GM13977 (cell line): ENCODE measurements at places on chromosomes 6 and 20.

DNA sequence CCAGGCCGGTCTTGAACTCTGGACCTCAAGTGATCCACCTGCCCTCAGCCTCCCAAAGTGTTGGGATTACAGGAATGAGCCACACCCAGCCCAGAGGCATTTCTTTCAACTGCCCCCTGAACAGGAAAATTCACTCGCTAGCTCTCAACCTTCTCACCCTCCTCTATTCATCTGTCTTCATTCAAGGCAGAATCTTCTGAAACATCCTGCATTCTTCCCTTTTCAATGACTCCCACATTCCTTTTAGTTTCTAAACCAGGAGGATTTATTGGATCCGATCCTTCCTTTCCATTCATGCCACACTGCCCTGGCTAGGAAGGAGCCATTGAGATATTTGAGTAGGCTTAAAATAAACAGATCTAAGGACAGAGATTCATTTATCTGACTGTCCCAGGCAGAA, 52.9 kb downstream of the C6orf52 start:
- no peak for DNase-seq

- no peak for DNase-seq
Measured at GRCh38 chr6:150848400-150848799, 17.1 kb upstream of the MTHFD1L start.

DNA sequence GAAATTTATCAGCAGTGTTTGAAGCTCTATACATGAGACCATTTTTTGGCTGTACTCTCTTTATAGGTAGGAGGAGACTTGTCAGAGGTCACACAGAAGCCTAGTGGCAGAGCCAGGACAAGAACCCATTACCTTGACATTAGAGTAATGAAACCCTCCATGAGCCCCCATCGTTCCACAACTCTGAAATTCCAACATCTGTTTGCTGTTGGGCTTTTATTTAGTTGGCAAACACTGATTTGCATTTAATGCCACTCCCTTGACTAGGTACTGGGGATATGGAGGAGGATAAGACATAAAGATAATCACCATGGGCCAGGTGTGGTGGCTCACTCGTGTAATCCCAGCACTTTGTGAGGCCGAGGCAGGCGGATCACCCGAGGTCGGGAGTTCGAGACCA, 1.6 kb downstream of the GSS start:
- DNase-seq = no peak

DNA sequence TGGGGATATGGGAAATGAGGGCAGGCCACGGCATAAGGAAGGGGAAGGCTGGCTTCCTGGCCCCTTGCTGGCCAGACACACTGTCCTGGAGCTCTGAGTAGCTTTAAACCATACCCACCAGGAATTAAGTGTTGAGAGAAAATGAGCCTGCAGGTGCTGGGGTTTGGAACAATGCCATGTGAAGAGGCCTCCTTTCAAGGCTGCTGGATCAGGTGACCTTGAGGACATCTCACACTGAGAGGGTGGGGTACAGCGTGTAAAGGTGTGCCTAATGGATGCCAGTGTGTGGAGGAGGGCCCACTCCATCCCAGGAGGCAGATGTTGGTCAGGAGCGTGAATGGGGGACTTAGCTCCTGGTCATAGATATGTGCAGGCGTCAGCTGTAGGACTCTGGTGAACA, 74.8 kb upstream of the MLN start:
- DNase-seq = no peak

GRCh38 chr20:43983904-43984361, 69.3 kb downstream of the TOX2 start:
- DNase-seq = no peak
